Stimulated activated CD4-positive, alpha-beta T cell treated with anti-CD3 and anti-CD28 coated beads, Interleukin-2, amount 100 ng/mL, for 4 hours (primary cell): ENCODE measurements at places on chromosomes 2 and 18.
A peak's percentile ranks its signal among the peaks of the same experiment; 100 is the strongest.

DNA sequence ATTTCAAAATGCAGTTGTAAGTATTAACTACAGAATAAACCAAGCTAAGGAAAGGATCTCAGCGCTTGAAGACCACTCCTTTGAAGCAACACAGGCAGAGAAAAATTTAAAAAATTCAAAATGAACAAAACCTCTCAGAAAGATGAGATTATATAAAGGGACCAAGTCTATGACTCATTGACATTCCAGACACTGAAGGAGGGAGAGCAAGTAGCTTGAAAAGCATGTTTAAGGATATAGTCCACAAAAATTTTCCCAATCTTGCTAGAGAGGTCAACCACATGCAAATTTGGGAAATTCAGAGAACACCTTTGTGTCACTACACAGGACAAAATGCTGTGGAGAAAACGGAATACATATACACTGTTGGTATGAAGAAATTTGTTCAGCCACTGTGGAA lies 112.6 kb upstream of the MC4R start:
- no peak for DNase-seq

DNA sequence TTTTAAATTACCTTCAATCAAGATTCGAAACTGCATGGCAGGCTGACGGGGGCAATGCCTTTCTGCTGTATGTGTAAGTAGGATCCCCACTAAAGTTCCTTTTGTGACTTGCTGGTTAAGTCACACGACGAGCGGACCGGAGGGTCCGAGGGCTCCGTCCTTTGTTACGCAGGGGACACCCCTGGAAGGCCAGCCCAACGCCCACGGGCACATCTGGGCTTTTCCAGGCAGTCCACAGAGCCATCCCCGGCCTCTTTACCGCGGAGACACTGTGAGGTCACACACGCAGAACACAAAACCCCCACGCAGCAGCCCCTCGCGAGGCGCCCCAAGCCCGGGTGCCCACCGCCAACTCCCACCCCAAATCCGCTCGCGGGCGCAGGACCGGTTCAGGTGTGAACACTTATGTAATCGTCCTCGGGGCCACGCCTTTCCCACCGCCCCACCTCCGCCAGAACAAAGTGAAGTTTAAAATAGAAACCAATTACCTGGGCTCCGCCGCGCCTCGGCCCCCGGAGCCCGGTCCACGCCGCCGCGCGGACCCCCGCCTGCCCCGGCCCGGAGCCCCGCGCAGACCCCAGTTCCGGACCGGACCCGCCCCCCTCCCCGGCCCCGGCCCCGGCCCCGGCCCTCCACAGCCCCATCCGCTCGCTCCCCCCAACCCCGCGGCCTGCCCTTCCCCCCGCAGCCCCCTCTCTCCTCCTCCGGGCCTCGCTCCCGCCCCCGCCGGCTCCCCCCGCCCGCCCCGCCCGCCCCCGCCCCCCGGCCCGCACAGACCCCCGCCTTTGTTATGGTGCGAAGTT lies 4.2 kb downstream of the ZNF516 start:
- no peak for DNase-seq

- no peak for DNase-seq
Observed at GRCh38 chr2:20994130-20994529, 49.7 kb downstream of the APOB start.

DNA sequence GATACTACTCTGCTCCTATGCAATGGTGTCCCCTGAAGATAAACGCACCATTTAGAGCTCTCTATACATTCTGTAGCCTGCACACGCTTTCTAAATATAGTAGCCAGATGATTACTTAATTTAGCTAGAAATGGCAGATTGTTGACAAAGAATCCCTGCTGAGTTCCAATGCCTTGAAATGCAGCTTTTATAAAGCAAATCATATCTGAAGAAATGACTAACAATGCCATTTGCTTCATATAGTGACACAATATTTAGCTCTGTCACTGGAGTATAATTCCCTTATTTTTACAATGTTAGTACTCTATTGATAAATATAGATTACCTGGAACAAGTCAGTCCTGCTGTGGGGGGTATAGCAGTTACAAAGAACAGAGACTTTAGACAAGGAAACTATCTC lies 166.2 kb downstream of the CDCA7 start:
- no peak for DNase-seq

DNA sequence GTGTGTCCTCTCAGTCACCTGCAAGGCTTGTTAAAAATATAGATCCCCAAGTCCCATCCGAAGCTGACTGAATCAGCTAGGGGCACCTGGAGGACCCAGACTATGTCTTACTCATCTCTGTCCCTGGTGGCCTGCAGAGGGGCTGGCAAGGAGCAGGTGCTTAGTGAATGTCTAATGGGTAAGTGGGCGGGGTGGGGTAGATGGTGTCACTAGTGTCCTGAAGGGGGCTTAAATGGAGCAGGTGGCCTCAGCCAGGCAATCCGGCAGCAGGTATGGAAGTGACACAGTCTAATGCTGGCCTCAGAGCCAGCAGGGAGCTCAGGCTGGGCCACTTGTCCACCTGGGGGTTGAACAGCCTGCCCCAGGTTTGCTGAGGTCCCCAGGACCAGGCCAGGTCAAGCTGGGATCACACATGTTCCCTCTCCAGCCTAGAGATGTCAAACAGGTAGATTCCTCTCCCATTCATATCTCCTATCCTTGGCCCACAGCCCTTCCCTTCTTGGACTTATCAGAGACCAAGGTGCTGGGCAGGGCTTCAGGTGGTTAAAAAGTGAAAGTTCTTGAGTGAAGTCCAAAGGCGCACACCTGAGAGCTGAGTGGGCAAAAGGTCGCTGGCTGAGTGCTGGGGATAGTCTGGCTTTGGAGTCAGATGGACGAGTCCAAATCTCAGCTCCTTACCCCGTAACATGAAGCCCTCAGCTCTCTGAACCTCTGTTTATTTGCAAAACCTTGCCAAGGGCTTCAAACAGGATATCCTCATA lies 1.7 kb downstream of the STEAP3 start:
- DNase-seq: no peak

DNA sequence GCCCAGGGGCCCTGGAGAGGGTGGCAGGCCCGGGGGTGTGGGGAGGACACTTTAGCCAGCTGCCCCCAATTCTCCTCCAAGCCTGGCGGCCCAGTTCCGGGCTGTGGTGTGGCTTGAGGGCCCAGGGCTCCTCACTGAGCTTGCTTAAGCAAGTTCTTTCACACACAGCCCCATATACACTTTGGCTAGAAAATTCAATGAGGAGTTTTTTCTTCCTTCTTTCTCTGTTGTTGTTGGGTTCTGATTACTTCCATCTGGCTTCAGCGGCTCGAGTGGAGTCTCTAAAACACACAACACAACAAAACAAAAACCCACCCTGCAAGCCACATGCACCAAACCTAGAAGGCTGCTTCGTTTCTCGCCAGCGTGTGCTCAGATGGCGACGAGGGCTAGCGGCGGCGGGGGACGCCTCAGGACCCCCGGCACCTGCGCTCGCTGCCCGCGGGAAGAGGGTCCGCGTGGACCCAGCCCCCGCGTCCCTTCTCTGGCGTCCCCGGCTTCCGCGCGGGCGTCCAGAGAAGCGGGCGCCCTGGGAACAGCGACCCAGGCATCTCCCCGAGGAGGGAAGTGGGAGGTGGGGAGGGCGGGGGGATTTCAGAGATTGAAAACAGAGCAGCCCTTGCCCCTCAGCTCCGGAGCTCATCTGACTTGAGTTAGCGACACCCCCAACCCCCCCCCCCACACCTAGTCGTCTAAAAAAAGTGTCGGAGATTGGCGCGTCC lies 577 bp upstream of the GLI2 start:
- no peak for DNase-seq

- DNase-seq: no peak
Observed at GRCh38 chr2:241943961-241944575, 74.5 kb downstream of the RTP5 start.

GRCh38 chr2:147800316-147800715 lies 44.5 kb upstream of the ACVR2A start:
- no peak for DNase-seq

GRCh38 chr2:223724861-223725260 lies 112.5 kb downstream of the AP1S3 start:
- no peak for DNase-seq

DNA sequence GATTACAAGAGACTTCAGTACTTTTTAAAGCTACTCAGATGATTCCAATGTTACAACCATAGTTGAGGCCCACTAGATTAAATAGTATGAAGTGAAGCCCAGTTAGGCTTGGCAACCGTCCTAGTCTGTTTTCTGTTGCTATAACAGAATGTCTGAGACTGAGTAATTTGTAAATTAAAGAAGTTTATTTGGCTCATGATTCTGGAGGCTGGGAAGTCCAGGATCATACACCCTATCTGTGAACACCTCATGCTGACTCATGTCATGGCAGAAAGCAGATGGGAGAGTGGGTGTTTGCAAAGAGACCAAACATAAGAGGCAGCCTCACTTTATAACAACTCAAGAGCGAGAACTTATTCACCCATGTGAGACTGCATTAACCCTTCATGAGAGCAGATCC lies 63.1 kb downstream of the CCDC150 start:
- no peak for DNase-seq

DNA sequence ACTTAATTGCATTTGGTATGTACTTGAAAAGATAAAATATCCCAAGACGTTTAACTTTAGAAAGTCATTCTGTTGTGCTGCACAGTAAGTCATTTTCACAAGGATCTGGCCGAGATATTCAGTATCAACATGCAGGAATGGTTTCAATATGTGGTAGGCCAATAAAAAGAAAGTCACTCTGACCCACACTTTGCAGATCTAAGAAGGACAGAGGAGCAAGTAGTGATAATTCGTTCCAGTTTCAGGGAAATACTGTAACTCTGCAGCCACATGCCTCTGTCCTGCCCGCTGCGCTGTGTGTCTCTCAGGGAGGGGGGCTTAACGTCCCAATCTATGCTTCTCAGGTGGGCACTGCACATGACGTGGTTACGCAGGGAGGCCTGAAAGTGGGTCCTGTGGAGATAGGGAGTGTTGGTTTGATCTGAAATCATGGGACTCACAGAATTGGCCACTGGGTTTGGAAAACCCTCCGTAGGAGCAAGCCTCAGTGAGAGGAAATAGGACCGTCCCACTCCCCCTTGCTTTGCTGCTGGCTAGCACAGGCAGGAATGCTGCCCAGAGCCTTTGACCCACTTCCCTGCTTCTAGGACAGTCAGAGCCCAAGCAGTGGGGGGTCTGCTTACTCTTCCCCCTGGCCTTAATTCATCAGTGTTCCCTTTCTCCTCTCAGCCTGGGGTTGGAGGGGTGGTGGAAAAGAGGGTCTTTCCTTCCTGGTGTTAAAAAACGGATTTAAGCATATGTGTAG lies 314.7 kb upstream of the SPRED2 start:
- no peak for DNase-seq

GRCh38 chr2:223562078-223562477 lies 40.1 kb downstream of the SCG2 start:
- DNase-seq: no peak

DNA sequence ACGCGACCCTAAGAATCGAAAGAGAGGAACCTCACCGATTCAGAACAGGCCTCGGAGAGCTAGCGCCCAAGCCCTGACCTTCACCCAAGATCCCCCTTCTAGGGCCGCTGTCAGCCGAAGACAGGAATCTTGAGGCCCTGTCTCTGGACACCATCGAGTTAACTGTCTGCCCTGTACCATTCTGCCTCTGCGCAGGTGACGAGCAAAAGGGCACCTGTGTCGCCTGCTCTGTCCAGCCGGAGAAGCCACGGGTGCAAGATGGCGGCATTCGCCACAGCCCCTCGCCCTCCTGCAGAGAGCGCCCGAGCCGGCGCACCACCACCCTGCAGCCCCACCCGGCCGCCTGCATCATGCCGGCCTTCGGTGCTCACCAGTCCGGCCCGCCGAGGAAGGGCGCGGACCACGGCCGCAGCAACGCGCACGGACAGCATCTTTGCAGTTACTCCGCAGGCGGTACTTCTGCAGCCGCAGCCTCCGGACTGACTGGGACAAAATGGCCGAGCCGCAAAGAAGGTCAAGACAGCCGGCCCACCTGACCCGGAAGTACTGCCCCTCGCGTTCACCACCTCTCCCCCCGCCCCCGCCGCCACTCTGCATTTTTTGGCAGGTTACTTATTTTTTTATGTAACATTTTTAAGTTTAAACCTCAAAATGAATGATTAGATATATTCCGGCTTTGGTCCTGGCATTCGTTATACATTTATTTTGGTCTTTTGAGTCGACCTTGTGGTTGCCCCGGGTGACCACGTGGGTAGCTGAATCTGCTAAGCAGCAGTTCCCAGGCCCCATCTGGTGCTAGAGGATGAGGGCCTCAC lies at the start of gene ATP5F1A:
ATP5F1A (minus strand) TSS at position 496 of the 815 bp plus-strand sequence; CDS start at position 431, 65 bp downstream.
- DNase-seq: peak; percentile 79

GRCh38 chr2:66874411-66874810 lies 439.5 kb downstream of the MEIS1 start:
- no peak for DNase-seq

DNA sequence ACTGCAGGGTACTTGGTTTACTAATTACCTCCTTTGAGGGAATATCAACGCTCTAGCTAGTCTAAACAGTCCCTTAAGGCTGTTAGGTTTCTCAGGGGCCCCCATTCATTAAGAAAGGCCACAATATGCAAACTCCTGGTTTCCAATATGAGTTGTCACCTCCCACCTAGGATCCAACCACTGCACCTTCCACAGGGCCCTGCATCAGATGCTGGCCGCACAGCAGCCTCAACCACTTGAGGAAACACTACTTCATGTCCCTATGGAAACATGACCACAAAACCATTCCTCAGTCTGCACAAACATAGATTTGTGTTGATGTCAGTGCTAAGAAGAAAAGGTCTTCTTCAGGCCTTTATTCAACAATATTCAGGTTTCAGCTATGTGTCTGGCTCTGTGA lies 40.9 kb downstream of the STAT4 start:
- DNase-seq: no peak

- DNase-seq: no peak
Observed at GRCh38 chr2:180730976-180731375, 249.4 kb upstream of the UBE2E3 start.

GRCh38 chr2:42566837-42567321 lies 1.6 kb upstream of the MTA3 start:
- DNase-seq: no peak

- no peak for DNase-seq
Observed at GRCh38 chr18:50182511-50182910, 12.4 kb downstream of the MYO5B start.

DNA sequence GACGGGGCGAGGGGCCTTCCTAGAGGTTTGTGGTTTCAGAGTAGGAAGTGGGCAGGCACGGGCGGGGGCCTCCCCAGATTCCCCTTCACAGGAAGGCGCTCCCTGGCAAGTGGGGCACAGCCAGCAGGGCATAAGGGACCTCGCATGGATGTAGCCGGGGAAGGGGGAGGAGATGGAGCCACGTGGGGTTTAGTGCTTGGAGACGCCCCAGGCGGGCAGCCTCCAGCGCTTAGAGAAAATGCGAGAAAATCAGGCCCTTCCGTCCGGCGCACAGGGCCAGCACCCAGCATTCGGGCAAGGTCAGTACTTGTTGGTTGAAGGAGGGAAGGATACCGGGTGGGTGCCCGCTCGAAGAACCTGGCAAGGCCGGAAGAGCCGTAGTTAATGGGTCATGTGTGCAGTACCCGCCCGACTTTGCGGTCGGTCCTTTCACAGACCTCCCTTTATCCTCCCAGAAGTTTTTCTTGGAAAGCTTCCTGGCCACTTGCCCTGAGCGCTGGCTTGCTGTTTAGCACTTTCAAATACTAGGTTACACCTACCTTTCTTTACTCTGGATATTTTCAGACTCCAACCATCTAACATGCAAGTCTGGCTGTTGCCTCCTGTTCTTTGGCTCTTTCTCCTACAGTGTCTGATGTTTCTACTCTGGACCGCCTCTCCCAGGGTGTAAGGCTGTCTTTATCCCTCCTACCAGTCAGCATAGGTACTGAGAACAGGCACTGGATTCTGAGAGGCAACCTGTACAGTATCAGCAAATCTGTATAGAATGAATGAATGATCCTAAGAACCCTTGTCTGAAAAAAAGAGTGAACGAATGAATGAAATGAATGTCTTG lies 78.1 kb downstream of the CIB4 start:
- DNase-seq: no peak
